ENCODE measurements at places on chromosomes 6 and 20. TPM values are rescaled to one million over a fixed set of nuclear protein-coding genes. Genes with fewer than 3 reads are reported as not detected.

The RIPPLY2 gene
- total RNA-seq, result 0.28 TPM

The NPEPL1 gene
- total RNA-seq, result 25.2 TPM

The PDSS2 gene
- 9.1 TPM for total RNA-seq

The HLA-DQA1 gene
- total RNA-seq, result not detected

The GHRH gene
- total RNA-seq, result not detected

The GSTA5 gene
- not detected for total RNA-seq

The SLC17A9 gene
- total RNA-seq, result 9.4 TPM
